ENCODE measurements at places on chromosomes 13 and 19.

GRCh38 chr13:52711286-52711685 lies 28.3 kb downstream of the CNMD start:
- DNase-seq: no peak

- DNase-seq: no peak
Measured at GRCh38 chr13:90577726-90578125, 769.8 kb upstream of the MIR17HG start.

GRCh38 chr13:20754009-20754408 lies 19.8 kb downstream of the EEF1AKMT1 start:
- DNase-seq: no peak

GRCh38 chr13:76848596-76848995 lies 37.6 kb downstream of the KCTD12 start:
- no peak for DNase-seq

DNA sequence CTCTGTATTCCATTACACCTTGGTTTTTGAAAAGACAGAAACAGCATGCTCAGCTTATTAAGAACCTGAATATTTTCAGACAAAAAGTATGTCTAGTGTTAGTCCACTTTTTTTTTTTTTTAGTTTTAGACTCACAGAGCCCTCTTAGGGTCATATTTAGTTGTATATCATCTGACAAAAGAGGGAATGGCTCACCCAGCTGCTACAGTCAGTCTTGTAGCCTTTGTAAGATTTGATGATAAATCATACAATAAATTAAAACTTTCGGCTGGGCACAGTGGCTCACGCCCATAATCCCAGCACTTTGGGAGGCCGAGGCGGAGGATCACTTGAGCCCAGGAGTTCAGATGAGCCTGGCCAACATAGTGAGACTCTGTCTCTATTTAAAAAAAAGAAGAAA lies 43.7 kb upstream of the LDLR start:
- no peak for DNase-seq

DNA sequence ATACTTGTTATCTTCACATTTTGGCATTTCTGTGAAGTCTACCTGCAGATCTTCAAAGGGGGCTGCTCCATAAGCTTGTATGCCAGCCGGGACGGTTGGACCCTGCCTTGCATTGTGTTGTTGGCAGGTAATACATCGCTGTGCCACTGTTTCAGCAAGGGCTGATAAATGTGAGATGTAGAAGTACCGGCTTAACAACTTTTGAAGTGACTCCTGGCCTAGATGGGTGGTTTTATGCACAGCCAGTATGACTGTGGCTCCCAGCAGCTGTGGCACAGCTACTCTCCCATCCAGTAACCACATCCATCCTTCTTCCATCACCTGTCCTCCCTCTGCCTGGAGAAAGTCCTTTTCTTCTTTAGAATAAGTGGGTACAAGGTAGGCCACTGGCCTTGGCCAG lies 19.7 kb downstream of the ZNF700 start:
- no peak for DNase-seq

DNA sequence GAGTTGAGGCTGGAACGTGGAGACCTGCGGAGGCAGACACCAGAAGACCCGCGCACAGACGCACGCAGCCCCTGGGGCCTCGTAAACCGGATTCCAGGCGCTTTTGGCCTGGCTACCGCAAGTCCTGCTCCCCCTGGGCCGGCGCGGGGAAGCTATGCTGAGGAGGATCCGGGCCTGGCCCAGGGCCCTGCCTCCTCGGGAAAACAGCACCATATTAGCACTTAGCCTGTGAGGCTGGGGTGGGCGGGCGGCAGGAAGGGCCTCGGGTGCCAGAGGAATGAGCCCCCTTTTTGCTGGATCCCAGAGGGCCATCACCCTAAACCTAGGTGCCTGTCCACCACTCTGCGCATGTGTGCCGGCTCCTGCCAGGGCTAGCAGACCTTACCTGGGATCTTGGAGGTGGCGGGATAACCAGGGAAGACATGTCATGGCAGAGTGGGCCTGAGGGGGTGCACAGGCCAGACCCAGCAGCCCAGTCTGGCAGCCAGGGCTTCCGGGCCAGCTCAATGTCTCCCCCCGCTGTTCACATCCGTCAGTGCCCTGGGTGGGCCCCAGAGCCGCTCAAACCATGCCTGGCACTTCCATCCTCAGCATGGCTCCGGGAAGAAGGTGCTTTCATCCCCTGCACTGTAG lies 7.3 kb downstream of the ELOF1 start:
- DNase-seq: no peak

GRCh38 chr13:76503291-76503690 lies 382.9 kb downstream of the KCTD12 start:
- DNase-seq: no peak

DNA sequence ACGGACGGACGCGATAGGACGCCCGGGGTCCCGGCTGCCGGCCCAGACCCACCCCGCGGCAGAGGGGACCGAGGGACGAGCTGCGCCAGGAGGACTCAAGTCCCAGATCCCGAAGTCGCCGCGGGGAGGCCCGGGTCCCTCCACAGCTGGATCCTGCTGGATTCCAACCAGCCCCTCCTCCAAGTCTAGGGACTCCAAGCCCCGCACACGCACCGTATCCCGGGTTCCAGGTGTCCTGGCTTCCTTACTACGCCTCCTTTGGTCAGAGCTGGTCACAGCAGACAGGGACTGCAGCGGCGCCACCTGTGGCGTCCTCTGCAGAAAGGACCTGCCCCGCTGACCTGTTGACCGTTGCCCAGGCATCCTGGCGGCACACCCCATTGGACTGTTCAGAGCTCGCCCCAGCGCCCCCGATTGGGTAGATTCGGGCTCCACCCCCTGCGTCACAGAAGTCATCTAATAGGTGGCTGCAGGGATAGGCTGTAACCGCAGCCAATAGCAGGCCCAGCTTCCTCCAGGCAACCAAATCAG lies 29.0 kb upstream of the ZNF709 start:
- DNase-seq: no peak

GRCh38 chr13:25827831-25828465 lies 223.9 kb downstream of the SHISA2 start:
- DNase-seq: no peak

DNA sequence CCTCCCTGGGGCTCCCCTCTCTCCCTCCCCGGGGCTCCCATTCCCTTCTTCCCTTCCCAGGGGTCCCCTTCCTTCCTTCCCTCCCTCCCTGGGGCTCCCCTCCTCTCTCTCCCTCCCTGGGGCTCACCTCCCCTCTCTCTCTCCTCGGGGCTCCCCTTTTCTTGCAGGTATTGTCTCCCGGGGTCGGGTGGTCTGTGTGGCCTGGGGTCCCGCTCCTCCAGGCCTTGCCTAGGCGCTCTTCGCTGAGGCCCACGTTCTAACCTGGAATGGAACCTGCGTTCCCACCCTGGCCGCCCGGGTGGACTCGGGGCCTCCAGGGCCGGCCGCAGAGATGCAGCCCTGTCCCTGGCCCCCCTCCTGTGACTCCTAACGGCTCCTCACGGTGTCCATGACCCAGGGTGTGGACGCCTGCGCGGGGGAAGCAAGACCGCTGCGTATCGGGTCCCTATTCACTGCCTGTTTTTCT lies 940 bp upstream of the DCUN1D2 start:
- DNase-seq: no peak

DNA sequence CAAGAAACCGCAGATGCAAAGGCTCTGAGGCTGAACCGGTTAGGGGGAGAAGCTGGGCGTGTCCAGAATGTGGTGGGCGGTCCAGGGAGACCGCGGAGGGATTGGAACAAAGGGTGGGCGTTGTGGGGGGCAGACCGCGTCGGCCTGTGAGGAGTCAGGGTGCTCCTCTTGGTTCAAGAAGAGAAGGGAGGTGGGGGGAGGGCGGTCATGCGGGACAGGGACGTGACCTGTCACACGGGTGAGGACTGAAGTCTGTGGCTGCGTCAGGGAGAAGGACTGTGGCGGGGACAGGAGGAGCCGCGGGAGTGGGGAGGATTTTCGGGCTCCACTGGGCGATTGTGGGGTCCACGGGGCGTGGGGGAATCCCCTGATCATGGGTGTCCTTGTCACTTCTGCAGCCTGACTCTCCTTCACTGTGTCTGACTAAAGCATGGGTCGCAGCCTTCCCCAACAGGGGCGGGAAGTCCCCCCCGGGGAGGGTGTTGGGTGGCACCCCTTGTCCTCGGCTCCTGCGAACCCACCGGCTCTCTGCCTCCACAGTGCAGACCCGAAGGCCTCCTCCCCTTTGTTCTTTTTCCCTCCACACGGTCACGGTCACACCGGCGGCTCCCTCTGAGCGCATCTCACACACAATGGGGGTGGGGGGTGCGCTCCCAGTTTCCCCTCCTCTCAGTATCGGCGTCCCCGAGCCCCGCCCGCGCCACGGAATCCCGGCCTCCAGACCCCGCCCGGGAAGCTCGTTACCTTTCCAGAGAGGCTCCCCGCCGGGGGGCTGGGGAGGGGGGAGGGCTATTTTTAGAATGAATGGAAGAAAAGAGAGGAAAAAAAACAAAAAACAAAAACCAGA lies 16.4 kb upstream of the KCNN1 start:
- DNase-seq: no peak

DNA sequence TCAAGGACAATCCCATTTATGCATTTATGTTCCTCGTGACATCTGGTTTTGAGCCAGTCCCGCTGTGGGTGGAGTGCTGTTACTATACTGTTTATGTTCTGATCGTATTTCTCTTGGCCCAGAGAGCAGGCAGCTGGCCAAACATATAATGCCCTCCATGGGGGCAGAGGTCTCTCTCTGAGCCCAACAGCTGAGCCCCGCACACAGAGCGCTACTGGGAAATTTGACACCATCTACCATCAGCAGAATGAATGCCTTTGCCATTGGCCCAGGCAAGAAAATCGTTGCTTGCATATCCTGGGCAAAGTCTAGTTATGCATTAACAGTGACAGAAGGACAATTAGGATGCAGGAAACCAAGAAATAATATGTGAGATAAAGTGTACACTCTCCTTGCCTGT lies 126.8 kb upstream of the CACNA1A start:
- DNase-seq: no peak
